ENCODE measurements at places on chromosomes 13 and 19.

DNA sequence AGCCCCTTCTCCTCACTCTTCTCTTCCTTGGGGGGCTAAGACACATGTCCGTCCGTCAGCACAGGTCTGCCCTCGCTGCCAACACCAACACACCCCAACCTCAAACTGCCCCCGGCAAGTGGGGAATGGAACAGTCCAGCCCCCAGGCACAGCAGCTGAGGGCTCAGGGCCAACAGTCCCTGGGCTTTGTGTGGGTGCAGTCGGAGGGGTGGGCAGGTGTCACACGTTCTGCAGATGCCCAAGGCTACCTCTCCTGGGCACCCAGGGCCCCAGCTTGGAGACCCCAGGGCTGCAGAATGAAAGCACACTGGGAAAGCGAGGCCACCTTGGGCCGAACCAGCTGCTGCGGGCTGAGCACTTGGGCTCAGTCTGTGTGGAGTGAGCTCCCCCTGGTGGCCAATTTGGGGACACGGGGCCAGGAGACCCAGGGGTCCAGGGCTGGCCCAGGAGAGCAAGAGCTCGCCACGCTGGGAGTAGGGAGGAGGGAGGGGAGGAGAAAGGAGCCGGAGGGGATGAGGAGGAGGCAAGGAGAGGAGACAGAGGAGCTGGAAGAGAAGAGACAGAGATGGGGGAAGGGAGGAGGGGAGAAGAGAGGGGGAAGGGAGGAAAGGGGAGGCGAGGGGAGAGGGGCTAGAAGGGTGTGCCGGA is 14.0 kb upstream of the ATP8B3 start:
- DNase-seq, result peak; percentile 73

GRCh38 chr13:85266771-85267170 is 532.4 kb downstream of the SLITRK6 start:
- DNase-seq, result no peak

DNA sequence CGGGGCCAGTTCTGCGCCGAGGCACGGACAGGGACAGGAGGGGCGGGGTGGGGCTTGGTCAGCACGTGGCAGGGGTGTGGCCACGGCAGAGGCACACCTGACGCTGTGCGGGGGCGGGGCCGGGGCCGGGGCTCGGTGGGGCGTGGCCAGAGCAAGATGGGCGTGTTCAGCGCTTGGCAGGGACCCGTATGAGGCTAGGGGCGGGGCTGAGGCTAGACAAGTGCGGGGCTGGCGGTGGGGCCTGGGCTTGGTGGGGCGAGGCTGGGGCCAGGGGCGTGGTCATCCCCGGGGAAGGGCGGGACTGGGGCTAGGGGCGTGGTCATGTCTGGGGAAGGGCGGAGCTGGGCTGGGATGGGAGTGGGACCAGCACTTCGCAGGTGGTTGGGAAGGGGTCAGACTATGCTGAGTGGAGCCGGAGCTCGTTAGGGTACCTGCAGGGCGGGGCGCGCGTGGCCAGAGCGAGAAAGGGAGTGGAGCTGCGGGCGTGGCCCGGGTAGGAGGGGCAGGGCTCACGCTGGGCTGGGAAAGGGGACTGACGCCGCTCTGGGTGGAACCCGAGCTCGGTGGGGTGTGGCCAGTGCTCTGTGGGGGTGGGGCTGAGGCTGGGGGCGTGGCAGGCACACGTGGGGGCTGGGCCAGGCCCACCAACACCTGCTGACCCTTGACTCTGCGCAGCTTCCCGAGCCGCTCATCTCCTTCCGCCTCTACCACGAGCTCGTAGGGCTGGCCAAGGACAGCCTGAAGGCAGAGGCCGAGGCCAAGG is 12.8 kb downstream of the POLR2E start:
- peak; percentile 95 for DNase-seq

GRCh38 chr13:43730642-43731041 is 56.1 kb downstream of the ENOX1 start:
- no peak for DNase-seq

GRCh38 chr13:33204130-33204927 is 81.2 kb downstream of the STARD13 start:
- DNase-seq, result no peak

- peak; percentile 68 for DNase-seq
Measured at GRCh38 chr19:39401549-39402345, 4.9 kb upstream of the ZFP36 start.

- no peak for DNase-seq
Measured at GRCh38 chr19:49912965-49913685, 15.9 kb upstream of the ATF5 start.

DNA sequence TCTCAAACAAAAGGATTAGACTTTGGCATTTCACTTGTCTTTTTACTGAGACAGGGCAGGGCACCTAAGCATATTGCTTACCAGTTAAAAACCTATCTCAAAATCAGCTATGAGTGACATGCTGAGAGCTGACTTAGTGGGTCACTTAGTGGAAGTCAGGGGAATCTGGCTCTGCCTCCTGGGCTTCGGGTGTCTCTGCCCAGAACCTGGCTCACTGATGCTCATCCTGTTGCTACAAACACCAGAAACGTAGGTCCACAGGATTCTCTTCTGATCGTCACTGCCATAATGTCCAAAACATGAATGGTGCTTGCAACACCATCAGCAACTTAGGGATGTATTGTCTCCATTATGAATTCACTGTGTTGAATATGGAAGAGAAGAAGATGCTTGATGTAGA is 276.1 kb downstream of the ITGBL1 start:
- DNase-seq, result no peak

DNA sequence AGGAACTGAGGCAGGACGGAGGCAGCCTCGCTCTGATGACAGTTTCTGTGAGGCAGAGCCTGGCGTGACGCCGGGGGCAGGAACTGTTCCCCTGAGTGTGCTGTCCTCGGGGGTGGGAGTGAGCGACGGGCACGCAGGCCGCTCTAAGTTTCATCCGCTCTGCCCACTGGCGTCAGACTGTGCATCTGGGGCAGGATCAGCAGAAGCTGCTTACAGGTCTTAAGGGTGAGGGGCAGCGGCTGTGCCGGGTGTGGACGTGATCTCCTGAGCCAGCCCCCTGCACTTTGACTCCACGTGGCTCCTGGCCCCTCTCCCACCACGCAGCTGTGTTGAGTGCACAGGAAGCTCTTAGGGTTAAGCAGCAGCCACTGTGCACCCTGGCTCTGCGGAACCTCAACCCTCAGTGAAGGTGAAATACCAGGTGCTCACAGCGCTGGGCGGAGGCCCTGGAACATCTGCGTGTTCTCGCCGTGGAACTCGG is 1.5 kb downstream of the GRK1 start:
- DNase-seq, result no peak

GRCh38 chr13:35484384-35484783 is 7.9 kb upstream of the MAB21L1 start:
- DNase-seq, result no peak

- DNase-seq, result peak; percentile 65
Measured at GRCh38 chr13:114315074-114315785, 927 bp downstream of the CHAMP1 start.

DNA sequence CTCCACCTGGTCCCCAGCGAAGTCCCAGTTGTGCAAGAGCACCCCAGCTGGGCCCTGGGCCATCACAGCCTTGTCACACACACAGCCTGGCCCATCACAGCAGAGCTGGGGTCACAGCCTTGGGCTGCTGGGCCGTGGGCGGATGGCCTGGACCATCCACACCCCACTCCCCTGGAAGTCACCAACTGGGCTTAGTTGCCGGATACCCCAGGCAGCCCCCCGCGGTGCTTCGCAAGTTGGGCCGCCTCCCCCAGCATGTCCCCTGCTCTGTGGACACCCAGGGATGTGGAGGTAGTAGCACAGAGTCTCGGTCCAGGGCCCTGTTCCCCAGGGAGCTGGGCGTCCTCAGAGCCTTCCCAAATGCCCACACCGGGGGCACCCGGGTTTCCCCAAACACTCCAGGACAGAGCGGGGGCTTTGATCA is 4.5 kb upstream of the ZNF554 start:
- no peak for DNase-seq

DNA sequence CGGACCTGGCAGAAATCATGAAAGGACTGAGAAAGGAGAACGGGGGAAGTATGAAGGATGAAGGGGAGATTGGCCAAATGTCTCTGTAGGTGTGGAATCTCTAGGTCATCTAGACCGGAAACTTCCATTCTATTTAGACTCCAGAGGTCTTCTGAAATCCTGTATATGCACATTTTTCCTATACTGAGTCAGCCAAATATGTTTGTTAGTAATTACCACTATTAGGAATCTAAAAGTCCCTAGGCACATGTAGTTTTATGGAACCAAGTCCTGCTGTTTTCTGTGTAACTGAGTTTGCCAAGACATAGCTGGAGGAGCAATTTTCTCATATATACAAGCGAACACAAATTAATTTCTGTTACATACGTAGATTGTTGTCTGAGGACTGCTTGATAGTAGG is 498.1 kb downstream of the GPC5 start:
- DNase-seq, result no peak

DNA sequence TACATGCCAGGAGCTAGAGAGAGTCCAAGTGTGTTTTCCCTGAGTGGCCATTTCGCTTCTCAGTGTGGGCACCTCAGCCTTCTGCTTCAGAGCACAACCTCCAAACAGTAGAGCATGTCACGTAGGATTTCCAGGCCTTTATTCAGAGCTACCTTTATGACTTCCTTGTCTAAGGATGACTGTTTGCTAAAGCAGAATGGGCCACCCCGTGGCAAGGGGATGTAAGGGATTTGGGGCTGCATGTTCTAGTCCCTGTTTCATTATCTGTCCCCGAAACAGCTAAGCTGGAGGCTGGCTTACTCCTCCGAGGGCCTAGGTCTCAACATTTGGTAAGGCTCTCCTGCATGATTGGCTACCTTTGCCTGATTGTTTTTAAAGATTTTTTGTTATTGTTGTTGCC is 6.0 kb downstream of the RNASEH2B start:
- DNase-seq, result peak; percentile 75
